ENCODE measurements at places on chromosomes 4 and X. TPM values are rescaled to one million over a fixed set of nuclear protein-coding genes. Genes with fewer than 3 reads are reported as not detected.

Gene CENPE
- total RNA-seq: 17.3 TPM

Gene ADGRA3
- total RNA-seq: 29.0 TPM

Gene PHEX
- total RNA-seq: 1.0 TPM

Gene BEND4
- total RNA-seq: not detected

Gene GSPT2
- 7.4 TPM for total RNA-seq

Gene FAT4
- total RNA-seq: 0.95 TPM

DNA sequence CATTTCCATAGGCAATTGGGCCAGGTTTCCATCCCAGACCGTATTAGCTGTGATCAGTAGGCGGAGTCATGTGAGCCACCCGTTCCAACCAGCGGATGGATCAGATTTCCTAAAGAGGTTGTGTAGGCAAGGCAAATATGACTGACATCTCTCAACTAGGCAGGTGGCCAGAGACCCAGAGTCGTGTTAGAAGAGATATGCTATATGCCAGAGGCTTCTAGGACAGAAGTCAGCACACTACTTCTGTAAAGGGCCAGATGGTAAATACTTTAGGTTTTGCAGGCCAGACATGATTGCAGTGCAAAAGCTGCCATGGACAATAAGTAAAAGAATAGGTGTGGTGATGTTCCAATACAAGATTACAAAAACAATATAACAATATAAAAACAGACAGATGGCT lies 788.4 kb downstream of the RPA4 start:
- H3K36me3 ChIP-seq: no peaks in the 10 kb centered on the region
- H3K27me3 ChIP-seq: no peaks in the 10 kb centered on the region
- H3K27ac ChIP-seq: no peak overlapping the region
- no peak overlapping the region for H3K4me3 ChIP-seq

DNA sequence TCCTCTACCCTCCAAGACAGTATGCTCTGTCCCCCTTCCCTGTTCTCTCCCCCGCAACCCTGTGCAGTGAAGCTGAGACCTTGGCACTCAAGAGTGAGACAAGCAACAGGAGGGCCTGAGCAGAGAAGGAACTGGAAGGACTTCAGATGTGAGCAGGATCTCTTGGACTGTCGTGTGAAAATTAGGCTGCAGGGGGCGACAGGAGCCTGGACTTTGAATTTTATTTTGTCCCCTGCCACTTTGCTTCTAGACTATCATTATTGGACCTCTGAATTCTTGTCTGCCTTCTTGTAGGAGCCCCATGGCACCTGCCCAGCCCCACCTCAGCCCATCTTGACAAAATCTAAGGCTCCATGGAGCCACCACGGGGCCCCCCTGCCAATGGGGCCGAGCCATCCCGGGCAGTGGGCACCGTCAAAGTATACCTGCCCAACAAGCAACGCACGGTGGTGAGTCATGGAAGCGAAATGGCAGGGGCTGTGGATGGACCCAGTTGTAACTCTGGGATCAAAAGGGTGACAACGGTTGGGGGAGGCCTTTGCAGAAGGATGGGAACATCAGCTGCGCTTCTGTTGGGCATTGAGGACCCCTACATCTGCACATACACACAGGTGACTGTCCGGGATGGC lies 1.7 kb downstream of the ARAF start:
- H3K27ac ChIP-seq: peak overlapping the region; percentile 67
- peaks cover 27% of the 10 kb centered on the region for H3K36me3 ChIP-seq
- H3K27me3 ChIP-seq: no peaks in the 10 kb centered on the region
- H3K4me3 ChIP-seq: no peak overlapping the region
- DNase-seq: peak; percentile 36
- peaks cover 27% of the 10 kb centered on the region for H3K4me1 ChIP-seq

DNA sequence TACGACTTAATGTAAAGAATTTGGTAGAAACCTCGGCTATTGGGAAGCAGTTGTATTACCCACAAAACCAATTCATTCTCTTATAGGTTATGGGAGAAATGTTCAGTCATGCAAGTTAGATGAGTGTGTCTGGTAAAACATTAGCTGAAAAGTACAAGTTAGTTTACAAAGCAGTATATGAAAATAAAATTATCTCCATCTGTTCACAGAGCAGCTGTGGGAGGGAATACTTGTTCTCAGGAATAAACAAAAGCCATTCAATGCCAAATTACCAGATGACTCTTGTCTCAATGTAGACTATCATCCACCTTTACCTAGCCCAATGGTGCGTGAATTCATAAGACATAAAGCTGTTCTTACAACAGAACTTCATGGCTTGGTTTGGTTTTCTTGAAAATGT lies 28.6 kb downstream of the STAP1 start:
- no peak for DNase-seq
- no peak overlapping the region for H3K27ac ChIP-seq
- no peaks in the 10 kb centered on the region for H3K36me3 ChIP-seq
- no peaks in the 10 kb centered on the region for H3K4me1 ChIP-seq
- H3K4me3 ChIP-seq: no peak overlapping the region

GRCh38 chrX:39899856-39900776 lies 197.6 kb downstream of the BCOR start:
- no peaks in the 10 kb centered on the region for H3K27me3 ChIP-seq
- H3K4me1 ChIP-seq: peaks cover 61% of the 10 kb centered on the region
- H3K4me3 ChIP-seq: no peak overlapping the region
- H3K36me3 ChIP-seq: no peaks in the 10 kb centered on the region
- H3K27ac ChIP-seq: no peak overlapping the region

- peak overlapping the region; percentile 76 for H3K27ac ChIP-seq
- peak overlapping the region; percentile 41 for H3K4me3 ChIP-seq
- DNase-seq: no peak
These were observed 41.9 kb downstream of the SLC7A11 start for GRCh38 chr4:138200236-138200590.
